Stimulated activated CD4-positive, alpha-beta T cell treated with anti-CD3 and anti-CD28 coated beads, Interleukin-4, amount 100 ng/mL, for 4 hours (primary cell): ENCODE measurements at places on chromosomes 6 and 20.

- peak; percentile 16 for DNase-seq
These were observed 709 bp downstream of the PPP1R16B start for GRCh38 chr20:38805958-38806854.

- no peak for DNase-seq
These were observed 3.2 kb upstream of the NCR2 start for GRCh38 chr6:41332241-41332640.

DNA sequence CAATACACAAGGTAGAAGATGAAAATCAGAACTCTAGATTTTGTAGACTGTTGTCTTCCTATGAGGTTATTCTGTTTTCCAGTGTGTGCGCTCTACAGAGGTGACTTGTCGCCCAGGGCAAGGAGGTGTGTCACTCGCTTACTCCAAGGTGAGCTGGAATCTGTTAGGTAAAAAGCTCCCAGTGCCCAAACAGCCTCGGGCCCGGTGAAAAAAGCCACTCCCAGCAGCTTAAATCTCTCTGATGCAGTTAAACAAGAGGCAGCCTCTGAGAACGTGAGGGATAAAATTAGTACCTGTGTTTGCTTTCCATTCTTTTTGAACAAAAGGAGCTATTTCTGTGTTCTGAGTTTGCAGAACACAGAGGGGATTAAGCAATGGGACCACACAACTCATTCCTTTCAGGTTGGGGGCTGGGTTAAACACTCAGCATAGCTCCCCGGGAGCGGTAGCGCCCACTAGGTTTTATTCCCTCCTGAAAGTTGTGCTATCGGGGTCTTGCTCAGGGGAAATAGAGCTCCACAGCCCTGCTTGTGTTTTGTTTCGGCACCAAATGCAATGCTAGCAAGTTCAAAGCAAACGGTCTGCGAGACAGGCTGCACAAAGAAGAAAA is 181.2 kb downstream of the FOXA2 start:
- no peak for DNase-seq

GRCh38 chr20:33558348-33559144 is 68.7 kb downstream of the CBFA2T2 start:
- DNase-seq = no peak

DNA sequence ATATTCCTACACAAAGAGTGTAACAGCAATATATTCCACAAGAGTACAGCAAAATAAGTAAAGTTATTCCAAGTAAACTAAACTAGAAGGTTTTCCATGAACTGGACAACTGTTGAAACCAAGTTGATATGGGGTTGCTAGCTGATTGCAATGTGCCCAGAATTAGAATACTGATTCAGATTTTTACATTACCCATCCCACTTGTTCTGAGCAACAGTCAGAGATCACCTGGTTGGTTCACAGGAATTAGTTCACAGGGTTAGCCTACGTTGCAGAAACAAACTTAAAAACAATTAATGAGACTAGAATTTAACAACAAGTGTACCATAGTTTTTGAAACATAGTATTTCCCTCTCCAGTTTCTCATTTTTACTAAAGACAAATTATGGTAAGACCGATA is 49.1 kb downstream of the CEP85L start:
- no peak for DNase-seq

GRCh38 chr20:25269057-25269832 is 21.4 kb downstream of the PYGB start:
- DNase-seq = no peak

GRCh38 chr6:69106511-69106910 is 471.4 kb downstream of the ADGRB3 start:
- no peak for DNase-seq

GRCh38 chr6:26173836-26174145 is 86.6 kb downstream of the HFE start:
- no peak for DNase-seq

GRCh38 chr6:29376003-29376402 is 912 bp upstream of the OR12D3 start:
- no peak for DNase-seq

DNA sequence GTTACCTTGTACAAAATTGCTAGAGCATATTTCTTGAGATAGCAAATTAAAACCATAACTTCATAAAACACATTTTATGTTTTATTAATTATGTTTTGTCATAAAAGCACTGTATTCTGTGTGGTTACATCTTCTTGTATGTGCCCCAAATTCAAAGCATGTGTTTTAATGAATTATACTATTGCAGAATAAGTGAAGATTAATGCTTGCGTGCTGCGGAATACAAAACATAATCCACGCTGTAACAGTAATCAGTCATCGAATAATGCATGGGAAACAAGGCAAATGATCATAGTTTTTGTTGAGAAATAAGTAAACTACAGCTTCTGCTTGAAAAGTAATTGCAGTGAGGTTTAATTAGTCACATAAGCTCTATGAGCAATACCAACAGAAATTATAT is 459.2 kb upstream of the SOX4 start:
- no peak for DNase-seq

DNA sequence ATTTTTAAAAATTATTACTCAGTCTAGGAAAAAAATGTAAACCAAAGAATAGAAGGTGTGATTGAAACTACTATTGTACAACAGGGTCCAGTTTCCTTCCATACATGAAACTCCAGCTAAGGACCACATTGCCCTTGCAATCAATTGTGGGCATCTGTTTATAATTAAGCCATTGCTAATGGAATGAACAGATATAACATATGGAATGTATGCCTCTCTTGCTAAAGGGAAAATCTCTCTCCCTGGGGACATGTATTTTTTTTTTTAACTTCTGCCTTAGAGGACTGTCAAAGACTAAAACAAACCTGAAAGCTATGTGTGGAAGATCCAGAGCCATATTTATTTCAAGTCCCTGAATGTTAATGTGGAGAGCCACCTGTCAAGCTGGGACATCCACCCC is 336.8 kb upstream of the MANEA start:
- DNase-seq = no peak

DNA sequence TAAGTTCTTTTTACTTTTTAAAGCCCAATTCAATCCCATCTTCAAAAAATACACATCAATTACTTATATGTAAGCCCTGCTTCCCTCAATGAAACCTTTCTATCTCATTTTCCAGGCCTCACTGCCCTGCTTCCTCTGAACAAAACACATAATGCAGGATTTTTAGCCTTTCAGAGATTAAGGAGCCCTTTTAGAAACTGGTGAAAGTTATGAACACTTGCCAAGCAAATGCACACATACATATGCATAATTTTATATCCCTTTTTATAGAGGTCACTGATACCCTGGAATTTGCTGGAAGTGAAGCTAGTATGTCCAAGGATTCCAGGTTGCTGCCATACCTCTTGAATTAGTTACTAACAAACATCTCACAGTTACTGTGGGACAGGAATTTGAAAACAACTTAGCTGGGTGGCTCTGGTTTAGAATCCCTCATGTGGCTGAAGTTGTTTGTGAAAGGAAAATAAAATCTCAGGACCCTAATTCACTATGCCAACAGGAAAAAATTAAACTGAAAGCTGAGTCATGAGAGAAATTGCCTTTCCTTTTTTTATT is 75.8 kb downstream of the UBE3D start:
- no peak for DNase-seq

- DNase-seq = no peak
These were observed 27.1 kb downstream of the RIPOR2 start for GRCh38 chr6:24908650-24909035.
